ENCODE measurements at places on chromosomes 3 and 15. TPM values are rescaled to one million over a fixed set of nuclear protein-coding genes. Genes with fewer than 3 reads are reported as not detected.

Gene IQCH
- total RNA-seq: 4.3 TPM

Gene GOLGA8J
- not detected for total RNA-seq

DNA sequence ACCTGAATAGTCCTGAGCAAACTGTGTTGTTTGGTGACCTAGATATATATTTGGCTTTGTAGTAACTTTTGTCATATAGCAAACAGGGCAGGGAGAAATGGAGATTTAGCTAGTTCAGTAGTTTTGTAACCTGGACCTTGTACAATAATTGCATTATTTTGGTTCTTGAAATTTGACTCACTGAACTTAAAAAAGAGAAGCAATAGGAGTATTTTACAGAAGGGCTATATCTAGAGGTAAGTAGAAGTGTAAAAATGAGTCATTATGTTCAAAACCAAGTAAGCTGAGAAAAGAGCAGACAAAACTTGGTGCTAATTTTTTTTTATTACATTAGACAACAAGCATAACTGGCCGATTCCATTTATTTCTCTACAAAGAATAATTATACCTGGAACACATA, 505.4 kb downstream of the ZIC1 start:
- no peak for DNase-seq

GRCh38 chr3:112779558-112780480, 66.8 kb downstream of the CD200R1L start:
- no peak for DNase-seq

Gene GUCA1C
- total RNA-seq: not detected

All from tongue (tissue), 3 donors.